ENCODE measurements at places on chromosomes 12 and 14.

DNA sequence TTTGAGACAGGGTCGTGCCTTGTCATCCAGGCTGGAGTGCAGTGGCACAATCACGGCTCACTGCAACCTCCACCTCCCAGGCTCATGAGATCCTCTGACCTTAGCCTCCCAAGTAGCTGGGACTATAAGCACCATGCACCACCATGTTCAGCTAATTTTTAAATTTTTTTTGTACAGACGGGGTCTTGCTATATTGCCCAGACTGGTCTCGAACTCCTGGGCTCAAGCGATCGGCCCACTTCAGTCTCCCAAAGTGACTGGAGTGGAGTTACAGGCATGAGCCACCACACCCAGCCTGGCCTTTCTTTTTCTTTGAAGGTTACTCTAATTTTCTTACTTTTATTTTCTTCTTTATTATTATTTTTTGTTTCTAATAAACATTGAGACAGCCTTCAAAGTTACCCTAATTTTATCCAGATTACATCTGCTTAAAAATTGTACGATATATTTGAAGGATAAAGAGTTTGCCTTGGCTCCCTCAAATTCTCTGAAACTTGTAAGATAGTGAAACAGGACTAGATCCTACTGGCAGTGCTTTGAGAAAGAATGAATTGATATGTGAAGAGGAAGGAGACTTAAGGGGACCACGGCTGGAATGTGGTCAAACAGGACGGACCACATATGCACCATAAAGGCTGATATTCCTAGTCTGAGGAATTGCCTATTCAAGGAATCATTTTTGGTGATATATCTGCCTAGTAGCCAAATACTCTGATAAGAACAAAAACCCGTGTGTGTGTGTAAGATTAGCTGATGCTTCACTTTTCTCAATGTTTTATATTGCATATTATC, 14.1 kb upstream of the SINHCAF start:
- DNase-seq: no peak

- DNase-seq: no peak
Observed at GRCh38 chr14:90720832-90721231, 95.4 kb downstream of the TTC7B start.

- no peak for DNase-seq
Observed at GRCh38 chr12:64922853-64923252, 98.4 kb downstream of the TBC1D30 start.

DNA sequence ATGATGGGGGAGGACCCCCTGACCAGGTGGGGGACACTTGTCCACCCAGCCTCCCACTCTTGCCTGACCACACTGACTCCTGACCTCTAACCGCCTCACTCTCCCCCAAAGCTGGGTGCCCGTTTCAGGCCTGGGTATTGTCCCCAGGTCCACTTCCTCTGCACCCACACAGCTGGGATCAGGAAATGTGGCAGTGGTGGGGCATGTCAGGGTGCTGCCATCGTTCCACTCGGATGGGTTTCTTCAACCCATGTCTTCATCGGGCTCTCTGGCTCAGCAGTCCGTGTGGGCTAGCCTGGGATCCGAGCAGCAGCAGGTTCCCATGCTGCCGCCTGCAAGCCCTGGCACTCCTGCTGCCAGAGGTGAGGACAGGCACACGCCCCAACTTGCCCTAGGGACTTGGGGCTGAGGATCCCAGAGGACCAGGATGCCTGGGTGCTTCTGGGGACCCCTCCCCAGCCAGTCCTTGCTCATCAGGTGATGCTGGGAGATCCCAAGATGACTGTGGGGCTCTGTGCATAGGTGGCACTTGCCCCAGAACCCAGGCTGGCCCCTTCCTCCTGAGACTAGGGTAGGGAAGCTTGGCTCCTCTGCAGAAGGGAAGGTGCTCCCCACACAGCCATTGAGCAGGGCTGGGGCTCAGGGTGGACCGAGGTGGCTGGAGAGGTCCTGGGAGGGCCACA, 2.9 kb upstream of the CLBA1 start:
- DNase-seq: no peak

DNA sequence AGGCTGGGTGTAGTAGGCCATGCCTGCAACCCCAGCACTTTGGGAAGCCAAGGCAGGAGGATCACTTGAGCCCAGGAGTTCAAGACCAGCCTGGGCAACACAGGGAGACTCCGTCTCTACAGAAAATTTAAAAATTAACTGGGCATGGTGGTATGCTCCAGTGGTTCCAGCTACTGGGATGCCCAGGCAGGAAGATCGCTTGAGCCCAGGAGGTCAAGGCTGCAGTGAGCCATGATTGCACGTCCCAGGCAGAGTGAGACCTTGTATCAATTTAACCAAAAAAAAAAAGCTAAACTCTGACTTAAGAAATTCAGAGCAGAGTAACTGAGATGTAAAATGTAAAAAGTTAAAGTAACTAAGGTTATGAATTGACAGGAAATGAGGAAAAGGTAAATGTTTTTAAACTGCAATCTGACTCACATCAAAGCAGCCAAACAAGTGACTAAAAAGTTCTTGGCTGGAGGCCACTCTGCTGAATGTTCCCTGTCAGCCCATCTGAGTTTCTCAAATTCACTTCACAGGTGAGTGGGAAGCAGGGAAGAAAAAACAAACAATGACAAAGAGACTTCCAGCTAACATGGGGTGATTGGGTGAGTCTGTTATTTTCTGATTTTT, 21.3 kb downstream of the PRKD1 start:
- peak; percentile 39 for DNase-seq

DNA sequence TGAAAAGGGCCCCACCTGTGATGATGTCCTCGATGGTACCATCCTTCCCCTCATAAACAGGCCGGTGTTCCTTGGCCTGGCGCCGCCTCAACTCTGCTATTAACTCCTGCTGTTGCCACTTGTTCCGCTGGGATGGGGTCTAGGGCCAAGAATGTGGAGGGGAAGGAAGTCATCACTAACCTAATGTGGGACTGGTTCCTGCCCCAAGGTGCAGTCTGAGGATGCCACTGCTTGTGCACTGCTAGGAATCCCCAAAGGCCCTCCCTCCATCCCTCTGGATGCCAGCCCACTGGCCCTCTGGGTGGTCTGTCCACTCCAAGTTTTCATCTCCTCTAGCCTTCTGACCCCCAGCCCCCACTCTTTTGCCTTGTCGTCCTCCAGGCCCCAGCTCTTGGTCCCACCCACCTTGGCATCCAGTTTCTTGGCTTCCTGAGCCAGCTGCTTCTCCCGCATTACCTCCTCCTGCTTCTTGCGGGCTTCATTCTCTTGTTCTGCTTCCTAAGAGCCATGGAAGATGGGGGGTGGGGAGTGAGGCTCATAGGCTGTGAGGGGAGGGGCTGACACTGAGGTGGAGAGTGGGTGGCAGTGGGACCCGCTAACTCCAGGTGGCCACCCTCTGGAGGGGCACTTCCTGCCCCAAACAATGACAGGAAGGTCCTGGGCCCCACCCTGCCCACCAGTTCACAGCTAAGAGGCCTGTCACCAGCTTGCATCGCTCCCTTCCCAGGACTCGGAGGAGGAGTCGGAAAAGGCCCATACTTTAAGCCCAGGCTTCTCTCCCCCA, 23.7 kb downstream of the PRPF40B start:
- no peak for DNase-seq

- no peak for DNase-seq
Observed at GRCh38 chr14:101373690-101374295, 187.5 kb upstream of the DIO3 start.

- DNase-seq: no peak
Observed at GRCh38 chr14:96224480-96225096, 19.9 kb downstream of the BDKRB2 start.

DNA sequence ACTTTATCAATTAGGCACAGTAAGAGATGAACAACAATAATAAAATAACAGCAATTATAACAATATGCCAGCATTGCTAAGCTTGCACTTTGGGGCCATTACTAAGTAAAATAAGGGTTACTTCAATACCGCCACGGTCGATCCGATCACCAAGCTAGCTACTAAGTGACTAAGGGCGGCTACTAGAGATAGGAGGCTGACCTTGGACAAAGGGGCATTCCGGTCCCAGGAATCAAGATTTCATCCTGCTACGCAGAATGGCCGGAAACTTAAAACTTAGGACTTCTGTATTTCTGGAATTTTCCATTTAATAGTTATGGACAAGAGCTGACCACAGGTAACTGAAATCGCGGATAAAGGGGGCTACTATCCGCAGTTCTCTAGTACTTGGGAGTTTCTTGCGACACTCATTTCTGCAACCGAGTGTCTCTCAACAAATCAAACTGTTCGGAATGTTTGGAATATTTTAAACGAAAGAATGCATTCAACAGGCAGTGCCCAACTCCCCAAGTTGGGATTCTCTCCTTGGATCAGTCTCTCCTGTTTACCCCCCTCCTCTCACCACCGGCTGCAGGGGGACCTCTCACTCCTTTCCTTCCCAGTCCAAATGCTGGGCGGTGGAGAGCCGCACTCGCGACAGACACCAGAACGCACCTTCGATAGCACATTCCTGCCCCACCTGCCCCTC, 650 bp downstream of the HEBP1 start:
- DNase-seq: peak; percentile 37

DNA sequence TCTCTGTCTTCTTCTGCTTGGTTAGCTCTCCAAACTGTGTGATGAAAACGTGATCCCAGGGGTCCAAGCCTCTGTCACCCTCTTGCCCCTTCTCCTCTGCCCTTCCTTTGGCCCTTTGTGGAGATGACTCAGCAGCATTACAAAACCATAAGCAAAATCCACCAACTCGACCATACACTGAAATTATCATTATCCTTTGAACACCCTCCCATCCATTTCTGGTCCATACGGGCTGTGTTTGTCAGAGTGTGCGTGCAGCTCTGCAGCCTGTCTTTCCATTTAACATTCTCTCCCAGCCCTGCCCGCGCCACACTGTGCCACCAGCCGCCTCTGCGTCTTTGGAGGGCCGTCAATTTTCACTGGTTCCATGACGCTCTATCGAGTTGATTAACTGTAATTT, 69.2 kb downstream of the SLC25A47 start:
- peak; percentile 51 for DNase-seq

GRCh38 chr12:93029091-93029490, 100.0 kb upstream of the EEA1 start:
- no peak for DNase-seq

DNA sequence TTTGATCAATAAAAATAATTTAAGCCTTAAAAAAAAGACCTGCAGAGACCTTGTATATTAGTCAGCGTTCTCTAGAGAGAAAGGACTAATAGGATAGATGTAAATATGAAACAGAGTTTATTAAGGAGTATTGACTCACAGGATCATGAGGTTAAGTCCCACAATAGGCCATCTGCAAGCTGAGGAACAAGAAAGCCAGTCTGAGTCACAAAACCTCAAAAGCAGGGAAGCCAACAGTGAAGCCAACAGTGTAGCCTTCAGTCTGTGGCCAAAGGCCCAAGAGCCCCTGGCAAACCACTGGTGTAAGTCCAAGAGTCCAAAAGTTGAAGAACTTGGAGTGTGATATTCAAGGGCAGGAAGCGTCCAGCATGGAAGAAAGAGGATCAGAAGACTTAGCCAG, 66.3 kb downstream of the TBX5 start:
- no peak for DNase-seq

DNA sequence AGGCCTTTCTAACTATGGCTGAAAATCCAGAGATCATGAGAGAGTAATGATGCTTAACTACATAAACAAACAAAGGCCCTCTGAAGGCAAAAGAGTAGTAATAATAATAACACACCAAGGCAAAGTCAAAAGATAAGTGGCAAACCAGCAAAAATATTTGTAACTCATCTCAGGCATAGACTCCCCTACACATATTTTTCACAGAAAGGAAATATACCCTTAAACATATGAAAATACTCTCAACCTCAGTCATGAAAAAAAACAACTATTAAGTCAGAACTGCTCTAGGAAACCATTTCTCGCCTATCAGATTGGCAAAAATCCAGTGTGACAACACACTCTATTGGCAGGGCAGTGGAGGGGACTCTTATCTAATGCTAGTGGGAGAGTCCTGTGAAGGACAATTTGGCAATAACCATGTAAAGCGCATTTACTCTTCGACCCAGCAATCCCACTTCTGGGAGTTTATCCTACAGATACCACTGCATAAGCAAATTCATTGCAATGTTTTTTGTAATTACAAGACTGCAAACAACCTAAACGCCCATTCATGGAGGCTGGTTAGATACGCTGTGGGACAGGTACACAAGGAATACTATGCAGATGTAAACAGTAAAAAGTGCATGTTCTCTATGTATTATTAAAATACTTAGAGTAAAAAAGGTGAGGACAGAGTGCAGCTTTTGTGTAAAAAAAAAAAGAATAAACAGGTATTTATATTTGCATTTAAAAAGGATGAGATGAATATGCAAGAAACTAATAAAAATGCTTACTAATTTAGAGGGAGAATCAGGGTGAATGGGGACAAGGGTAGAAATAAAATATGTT, 26.0 kb upstream of the IL22 start:
- no peak for DNase-seq

GRCh38 chr14:97730706-97731105, 933.5 kb downstream of the VRK1 start:
- no peak for DNase-seq

DNA sequence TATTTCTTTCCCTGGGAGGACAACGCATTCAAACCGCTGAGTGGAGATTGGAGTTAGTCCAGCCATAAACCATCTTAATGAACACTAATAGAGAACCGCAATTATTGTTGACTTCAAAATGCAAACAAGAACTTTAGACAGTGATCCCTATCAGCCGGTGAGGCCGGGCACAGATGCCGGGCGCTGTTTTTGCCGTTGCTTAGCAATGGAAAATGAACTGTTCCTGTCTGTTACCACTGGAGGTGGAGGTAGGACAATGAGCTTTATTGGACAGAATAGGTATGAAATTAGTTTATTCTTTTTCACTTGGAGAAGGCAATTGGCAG, 216.8 kb downstream of the TTC8 start:
- DNase-seq: no peak

GRCh38 chr14:86057018-86057667, 527.2 kb downstream of the FLRT2 start:
- DNase-seq: peak; percentile 59

GRCh38 chr12:52407918-52408317, 1.8 kb upstream of the KRT82 start:
- no peak for DNase-seq

DNA sequence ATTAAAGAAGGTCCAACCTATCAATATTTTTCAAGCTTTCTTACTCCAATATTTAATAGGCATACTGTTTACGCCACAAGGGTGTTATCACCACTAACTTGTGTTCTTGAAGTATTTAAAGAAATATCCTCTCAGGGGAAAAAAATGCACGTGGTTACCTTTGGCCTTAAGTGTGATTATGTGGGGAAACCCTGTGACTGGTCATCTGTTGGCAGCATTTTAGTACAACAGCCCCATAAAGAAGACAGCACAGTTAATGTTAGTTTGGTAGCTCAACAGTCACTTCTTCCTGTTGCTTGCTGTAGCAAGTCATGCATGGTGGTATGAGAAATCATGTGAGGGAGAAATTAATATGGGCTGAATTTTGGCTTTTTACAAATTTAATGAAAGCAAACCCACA, 1021.5 kb upstream of the TMEM132C start:
- no peak for DNase-seq

GRCh38 chr14:89626233-89626806, 209.3 kb upstream of the FOXN3 start:
- no peak for DNase-seq

Data from adipocyte (in vitro differentiated cells).